ENCODE measurements at places on chromosomes 7 and 10.

DNA sequence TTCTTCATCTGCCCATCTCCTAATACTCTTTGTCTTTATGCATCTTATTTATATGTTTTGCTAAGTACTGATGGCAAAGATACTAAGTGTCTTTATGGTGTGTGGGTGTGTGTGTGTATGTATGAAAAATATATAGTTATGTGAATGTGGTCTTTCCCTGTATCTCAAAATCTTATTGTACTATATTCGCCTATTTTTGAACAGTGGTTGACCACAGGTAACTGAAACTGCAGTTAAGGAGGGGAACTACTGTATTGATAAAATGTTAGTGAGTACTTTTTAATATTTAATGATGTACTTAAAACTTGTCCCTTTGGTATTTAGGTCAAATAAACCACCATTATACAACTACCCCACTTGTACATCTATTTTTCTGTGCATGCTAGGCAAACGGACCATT, 85.9 kb downstream of the ADD3 start:
- DNase-seq = no peak

DNA sequence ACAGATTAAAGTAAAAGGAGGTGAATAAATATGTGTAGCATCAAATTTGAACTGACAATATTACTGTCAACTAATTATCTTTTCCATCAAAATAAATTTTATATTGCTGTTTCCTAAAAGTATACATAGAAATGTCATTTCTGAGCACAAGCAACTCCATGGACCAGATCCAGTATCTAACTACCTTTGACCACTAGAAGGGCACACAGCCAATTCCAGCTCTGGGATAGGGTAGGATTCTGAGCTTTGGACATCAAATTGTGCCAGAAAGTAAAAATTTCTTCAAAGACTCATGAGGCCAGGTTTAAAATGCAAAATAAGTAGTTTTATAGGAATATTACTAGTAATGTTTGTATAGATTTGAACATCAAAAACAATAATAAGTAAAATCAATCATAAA, 29.7 kb downstream of the AKR1C3 start:
- DNase-seq = no peak

DNA sequence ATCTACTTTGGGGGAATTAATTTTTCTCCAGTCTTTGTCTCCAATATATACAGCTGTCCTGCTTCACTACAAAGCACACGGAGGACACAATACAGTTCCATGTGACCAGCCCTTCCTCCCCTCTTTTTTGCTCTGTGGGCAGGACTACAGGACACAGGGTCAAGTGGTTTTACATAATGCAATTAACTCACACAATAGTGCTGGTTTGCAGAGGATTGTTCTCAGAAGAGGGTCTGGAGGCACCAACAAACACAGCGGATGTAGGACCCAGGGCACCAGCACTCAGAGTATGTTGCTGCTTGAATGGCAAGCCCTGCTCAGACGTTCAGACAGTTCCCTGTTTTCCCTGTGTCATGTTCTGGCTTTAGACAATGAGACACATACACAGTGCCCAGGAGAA, 52.0 kb upstream of the NPTX2 start:
- DNase-seq = no peak

DNA sequence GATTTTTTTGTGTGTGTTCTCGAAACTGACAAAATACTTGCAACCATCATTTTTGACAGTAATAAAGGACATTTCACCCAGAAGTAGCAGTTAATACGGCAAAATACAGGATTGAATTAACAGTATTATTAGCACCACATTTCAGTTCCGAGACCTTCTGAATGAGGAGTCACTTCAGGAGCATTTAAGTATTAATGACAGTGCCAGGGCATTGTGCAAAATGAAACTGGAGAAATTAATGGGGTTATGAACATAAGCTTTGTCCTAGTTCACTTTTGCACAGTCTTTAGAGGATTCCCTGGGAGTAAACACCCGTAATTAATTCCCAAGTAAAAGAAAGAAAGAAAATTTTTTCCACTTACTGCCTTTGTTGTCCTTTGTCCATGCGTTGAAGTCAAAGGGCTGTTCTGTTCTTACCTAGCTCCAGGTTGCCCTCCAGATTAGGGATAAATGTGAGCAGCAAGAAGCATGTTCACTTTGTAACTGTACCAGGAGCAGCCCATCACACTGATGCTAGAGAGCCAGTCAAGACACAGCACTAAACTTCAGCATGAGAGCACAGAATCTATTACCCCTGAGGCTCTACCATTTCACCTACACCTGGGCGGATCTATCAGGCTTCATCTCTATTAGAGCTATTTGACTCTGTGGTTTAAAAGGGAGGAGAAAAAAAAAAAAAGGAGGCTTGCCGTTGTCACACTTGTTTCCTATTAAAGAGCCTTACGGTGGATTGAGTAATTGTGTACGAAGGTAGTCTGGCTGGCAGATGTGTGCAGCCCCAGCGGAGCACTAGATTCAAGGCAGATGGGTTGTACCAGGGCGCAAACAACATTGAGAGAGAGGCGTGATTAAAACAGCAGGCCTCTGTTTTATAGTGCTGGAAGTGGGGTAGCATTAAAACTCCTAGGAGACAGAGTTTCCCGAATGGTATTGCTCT, 297.8 kb upstream of the SEMA3A start:
- DNase-seq = no peak

DNA sequence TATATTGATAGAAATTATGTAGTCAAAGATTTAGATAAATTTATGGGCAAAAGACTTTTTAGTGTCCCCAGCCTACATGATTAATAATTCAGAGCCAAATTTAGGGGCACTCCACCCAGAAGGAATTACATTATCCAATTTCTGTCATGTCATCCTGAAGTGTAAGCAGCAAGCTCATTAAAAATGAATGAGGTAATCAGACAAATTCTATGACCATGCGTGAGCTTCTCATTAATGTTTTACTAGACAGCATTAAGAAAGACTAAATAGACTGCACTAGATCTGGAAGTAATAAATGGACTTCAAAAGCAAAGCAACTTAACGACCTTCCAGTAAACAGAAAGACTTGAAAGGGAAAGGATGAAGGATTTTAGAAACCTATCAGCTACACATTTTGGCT, 22.7 kb upstream of the TRUB1 start:
- no peak for DNase-seq
